Umbilical cord (tissue), 2 donors: ENCODE measurements at places on chromosomes 12 and 14.
A peak's percentile ranks its signal among the peaks of the same experiment; 100 is the strongest.

GRCh38 chr12:82182601-82183190 is 175.5 kb downstream of the CCDC59 start:
- DNase-seq: no peak

- peak; percentile 12 for DNase-seq
Measured at GRCh38 chr12:78403136-78403535, 461.4 kb upstream of the SYT1 start.

DNA sequence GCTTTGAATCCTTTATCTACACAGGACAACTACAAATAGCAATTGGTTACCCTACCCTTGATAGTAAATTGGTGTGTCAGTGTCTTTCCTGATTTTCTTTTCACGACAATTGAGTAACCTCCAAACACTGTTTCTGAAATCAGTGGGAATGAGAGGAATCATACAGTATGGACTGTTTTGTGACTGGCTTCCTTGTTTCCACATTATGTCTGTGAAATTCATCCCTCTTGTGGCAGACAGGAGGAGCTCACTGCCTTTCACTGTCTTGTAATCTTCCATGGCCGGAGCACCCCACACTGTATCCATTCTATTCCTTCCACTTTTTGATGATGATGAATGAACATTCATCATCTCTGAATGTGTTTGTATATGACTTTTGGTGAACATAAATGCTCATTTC is 164.0 kb upstream of the PZP start:
- peak; percentile 25 for DNase-seq

- DNase-seq: peak; percentile 54
Measured at GRCh38 chr12:9115731-9116559, at the start of gene A2M. Gene A2M (minus strand): TSS chr12:9115919. CDS start chr12:9115849, 70 bp downstream.

- DNase-seq: no peak
Measured at GRCh38 chr14:43249591-43249990, 1257.5 kb downstream of the FSCB start.

GRCh38 chr12:108514468-108514972 is 557 bp upstream of the FICD start:
- no peak for DNase-seq

DNA sequence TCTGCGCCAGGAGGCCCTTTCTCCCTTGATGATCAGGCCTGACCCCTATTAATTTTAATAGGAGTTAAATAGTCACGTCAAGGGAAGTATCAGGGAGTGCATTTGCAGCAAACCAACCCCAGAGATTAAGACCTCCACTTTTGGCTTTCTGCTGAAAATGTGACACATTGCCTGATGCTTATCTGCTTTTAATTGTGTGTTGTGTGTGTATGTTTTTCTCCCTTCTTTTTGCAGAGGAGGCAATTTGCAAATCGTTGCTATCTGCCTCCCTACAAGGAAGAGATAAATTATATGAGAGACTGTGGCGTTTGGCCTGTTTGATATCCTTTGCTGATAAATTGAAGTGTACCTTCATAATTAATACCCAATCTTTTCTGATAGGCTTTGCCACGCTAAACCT is 822.9 kb downstream of the VRK1 start:
- no peak for DNase-seq

- DNase-seq: peak; percentile 75
Measured at GRCh38 chr14:81324011-81324410, 76.1 kb downstream of the STON2 start.

DNA sequence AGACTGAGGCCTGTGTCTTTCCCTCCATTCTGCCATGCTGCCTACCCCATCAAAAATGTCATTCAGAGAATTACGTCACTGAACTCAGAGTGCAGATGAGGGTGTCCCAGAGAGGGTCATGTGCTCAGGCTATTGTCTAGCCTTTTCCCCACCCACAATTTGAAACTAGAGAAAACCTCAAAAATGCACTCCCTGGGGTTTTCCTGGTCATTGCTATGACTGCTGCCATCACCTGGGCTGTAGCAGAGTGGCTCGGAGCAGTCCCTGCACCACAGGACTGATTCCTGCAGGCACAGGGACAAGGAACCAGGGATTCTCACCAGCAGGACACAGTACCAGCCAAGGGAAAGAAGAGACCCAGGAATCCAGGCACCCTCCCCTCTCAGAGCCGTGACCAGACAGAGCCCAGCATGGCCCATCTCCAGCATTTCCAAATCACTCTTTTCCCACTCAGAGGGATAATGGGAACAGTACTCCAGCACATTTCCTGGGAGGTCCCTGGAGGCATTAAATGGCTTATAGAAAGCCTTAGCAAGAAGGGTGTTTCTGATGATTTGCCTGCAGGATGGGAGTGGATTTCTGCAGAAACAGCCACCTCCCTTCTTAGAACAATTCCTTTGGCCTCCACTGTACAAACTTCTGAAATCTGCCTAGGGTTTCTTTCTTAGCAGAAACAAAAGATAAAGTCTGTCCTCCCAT is 45.9 kb downstream of the VWF start:
- peak; percentile 60 for DNase-seq
